ENCODE measurements at places on chromosomes 7 and 10.

- DNase-seq, result no peak
Observed at GRCh38 chr10:85311613-85312337, 983.4 kb downstream of the CCSER2 start.

DNA sequence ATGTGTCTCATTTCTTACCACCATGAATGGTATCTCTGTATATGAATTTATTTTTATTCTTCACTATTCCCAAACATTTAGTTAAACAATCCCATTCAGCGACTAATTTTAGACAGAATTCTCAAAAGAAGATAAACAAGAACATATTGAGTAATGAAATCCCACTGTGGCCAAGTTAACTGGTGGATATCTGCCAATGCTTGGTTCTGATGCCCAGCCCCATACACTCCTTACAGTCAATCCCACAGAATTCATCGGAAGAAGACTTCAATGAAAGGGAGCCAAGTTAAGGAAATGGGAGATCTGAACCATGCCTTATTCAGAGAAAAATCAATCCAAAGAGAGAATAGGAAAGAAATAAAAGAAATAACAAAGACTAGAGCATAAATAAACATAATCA is 518.0 kb downstream of the XPNPEP1 start:
- DNase-seq, result no peak

GRCh38 chr10:103852856-103853255 is 2.5 kb downstream of the SH3PXD2A start:
- DNase-seq, result no peak

GRCh38 chr7:71636329-71636728 is 504.4 kb downstream of the GALNT17 start:
- DNase-seq, result no peak
